Activated CD8-positive, alpha-beta memory T cell treated with anti-CD3 and anti-CD28 coated beads, Interleukin-2, amount 50 U/mL, for 48 hours (primary cell): ENCODE measurements at places on chromosomes 11 and 22.

GRCh38 chr11:122917311-122917710, 34.8 kb downstream of the JHY start:
- DNase-seq: no peak

DNA sequence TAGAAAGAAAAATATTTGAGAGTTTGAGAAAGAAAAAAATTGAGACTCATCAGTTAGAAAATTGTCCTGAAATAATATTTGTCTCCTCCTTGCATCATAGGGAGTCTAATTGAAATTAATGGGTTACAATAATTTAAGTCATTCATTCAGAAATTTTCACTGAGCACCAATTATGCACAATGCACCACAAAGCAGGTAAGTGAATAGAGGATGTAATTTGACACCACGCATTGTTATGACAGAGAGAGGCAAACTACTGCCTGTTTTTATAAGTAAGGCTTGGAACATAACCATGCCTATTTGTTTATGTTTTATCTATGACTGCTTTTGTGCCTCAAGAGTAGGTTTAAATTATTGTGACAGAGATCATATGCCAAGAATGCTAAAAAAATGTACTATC, 537.9 kb upstream of the FAT3 start:
- no peak for DNase-seq

DNA sequence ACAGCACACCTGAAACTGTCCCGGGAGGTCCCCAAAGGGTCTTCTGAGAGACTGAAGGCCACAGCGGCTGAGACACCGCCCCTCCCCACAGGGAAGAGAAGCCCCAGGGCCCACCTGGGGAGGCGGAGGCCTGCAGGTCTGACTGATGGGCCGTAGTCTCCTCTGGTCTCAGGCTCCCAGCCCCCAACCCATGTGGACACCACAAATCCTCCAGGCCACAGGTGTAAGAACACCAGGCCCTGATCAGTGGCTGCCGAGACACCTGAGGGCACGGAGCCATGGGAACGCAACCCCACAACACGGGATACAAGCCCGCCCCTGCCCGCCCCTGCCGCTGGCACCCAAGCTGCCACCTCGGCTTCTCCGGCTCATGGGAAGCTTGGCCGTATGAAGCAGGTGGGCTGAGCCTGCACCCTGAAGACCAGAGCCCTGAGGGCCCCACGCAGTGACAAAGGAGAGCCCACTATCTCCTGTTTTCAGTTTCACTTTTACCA, 46.3 kb downstream of the BRD1 start:
- DNase-seq: no peak

GRCh38 chr22:28442711-28443525, 236.7 kb downstream of the TTC28 start:
- DNase-seq: peak; percentile 52

GRCh38 chr22:36065775-36066544, 37.3 kb upstream of the RBFOX2 start:
- peak; percentile 92 for DNase-seq

DNA sequence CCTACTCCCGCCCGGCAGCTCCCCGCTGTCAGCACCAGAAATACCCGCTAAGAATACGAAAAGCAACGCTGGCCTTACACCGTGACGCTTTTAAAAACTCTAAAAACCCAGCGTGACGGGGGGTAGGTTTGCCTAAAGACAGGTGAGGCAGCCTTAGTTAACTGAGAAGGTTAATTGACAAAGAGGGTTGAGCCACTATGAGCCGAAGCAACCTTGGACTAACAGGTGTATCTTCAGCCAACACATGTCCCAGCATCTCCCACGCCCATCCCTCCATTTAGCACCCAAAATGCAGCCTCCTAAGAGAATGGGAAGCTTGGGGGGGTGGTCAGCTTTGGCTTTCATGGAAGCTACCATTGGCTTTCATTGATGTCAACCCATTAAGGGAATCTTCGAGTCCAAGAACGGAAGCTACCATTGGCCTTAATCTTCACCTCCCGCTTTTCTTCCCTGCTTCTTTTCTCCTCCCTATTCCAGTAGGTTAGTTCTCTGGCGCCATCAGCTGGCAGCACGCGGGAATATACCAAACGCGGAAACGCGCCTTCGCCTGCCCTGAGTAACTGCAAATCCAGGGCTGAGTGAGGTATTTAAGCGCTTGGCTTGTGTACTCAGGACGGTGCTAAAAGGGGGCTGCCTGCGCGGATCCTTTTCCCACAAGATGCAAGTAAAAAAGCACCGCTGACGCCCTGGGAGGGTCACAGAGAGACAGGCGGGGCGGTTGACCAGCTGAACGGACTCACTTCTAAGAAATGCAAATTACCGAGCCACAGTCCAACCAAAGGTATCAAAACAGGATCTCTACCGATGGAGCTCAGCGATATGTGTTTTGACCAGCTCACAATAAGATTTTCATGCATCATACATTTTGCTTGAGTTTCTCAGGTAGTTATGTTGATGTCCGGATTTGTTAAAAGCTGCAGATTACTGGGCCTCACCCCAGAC, 38.5 kb upstream of the GLYATL1 start:
- peak; percentile 76 for DNase-seq

DNA sequence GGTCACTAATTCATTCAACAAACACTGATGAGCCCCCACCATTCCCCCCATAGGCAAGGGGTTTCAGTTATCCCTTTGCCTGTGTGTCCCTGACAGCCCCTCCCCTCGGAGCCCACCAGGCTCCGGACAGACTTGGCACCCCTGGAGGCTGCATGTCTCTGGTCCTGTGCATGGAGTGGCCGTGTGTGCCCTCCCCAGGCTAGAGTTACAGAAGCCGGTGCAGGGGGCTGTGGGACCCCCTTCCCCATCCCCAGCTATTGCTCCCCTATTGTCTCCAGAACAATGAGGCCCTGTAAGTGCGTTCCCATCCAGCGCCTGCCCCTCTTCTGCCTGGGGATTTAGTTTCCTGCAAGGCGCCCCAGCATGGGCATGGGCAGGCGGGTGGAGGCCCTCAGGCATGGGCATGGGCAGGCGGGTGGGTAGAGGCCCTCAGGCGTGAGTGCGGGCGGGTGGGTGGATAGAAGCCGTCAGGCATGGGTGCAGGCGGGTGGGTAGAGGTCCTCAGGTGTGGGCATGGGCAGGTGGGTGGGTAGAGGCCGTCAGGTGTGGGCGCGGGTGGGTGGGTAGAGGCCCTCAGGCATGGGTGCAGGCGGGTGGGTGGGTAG, 1.5 kb downstream of the MUC2 start:
- DNase-seq: no peak

GRCh38 chr22:21568347-21569075, 997 bp downstream of the UBE2L3 start:
- DNase-seq: peak; percentile 66

GRCh38 chr11:132595711-132596134, 936.6 kb downstream of the OPCML start:
- DNase-seq: no peak

DNA sequence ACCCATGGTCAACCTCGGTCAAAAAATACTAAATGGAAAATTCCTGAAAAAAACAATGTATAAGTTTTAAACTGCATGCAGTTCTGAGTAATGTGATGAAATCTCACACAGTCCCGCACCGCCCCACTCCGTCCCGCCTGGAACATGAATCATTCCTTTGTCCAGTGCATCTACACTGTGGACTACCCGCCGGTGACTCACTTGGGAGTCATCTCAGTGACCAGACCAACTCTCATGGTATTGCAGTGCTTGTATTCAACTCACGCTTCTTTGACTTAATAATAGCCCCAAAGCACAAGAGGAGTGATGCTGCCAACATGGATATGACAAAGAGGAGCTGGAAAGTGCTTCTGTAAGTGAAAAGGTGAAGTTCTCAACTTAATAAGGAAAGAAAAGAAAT, 48.8 kb downstream of the ARHGAP32 start:
- DNase-seq: no peak

GRCh38 chr11:96324912-96325311, 18.1 kb downstream of the MAML2 start:
- no peak for DNase-seq

- no peak for DNase-seq
Observed at GRCh38 chr11:24225501-24225900, 271.4 kb upstream of the LUZP2 start.

DNA sequence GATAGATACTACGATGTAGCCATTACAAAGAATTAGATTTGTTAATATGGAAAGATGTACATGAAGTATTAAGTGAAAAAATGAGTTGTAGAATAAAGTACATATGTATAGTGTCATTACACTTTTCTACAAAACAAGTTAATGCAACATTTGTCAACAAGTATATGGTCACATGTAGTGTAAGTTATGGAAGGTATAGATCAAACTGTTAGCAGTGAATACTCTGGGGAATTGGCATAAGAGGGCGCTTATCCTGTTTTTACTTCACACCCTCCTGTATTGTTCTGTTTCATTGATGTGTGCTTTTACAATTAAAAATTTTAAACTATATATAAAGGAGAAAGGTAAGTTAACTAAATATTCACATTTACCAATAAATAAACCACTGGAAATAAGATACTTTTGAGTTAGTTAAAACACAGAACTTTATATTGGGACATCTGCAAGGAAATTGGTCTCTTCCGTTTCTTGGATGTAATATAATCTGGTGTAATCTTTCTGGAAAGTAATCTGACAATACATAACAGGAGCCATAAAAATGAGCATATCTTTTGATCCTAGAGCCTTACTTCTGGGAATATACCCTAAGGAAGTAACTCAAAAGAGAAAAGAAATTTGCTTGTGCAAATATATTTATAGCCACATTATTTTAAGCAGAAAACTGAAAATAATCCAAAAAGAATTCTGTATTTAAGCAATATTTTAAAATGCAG, 34.5 kb downstream of the CSTPP1 start:
- no peak for DNase-seq

DNA sequence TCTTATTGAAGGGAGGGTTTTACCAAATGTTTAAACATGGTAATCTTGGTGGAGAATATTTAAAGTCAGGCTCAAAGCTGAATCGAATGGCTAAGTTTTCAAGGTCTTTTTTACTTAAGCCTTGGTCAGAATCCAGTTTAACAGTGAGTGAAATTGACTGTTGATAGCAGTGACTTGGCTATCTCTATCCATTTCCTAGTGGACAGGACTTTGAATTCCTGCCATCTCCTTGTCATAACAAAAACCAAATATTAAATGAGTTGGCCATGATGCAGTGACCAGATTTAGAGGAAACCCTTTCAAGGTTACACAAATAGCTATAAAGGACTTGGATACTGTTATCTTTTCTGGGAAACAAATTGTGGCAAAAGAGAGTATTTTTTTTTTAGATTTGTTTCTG, 92.0 kb downstream of the JRKL start:
- DNase-seq: no peak

GRCh38 chr11:12835286-12835685, 161.1 kb downstream of the TEAD1 start:
- no peak for DNase-seq

- no peak for DNase-seq
Observed at GRCh38 chr22:24592058-24592850, 619 bp downstream of the LRRC75B start.

DNA sequence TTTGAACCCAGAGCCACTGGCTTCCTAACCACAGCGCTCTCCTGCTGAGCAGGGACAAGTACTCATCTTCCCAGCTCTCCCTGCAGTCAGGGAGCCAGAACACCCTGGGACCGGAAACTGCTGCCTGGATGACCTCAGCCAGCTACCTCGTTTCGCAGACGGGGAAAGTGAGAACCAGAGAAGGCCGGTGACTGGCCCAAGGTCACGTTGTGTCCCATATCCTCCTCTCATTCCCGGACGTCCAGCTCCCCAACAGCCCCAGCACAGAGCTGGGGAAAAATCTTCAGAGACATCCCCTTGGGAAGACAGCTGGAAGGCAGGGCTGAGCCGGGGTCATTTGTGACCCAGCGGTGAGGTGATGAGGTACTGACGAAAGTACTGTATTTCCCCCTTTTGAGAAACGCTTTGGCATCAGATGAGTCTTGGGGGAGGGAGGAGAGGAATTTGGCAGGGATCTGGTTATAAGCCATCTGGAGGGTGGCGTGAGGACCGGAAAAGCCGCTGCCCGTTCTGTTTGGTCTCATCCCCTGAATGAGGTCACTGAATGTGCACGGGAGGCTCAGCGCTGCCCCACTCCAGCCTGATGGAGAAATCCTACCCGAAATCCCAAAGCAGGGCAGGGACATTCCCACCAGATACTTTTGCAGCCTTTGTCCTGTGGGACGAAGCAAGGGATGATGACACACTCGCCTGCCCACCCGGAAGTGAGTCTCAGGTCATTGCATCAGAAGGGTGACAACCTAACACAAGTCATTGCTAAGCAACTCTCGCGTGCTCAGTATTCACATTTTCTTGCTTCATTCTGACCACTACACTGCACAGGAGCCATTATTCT, 41.1 kb downstream of the LIF start:
- no peak for DNase-seq

DNA sequence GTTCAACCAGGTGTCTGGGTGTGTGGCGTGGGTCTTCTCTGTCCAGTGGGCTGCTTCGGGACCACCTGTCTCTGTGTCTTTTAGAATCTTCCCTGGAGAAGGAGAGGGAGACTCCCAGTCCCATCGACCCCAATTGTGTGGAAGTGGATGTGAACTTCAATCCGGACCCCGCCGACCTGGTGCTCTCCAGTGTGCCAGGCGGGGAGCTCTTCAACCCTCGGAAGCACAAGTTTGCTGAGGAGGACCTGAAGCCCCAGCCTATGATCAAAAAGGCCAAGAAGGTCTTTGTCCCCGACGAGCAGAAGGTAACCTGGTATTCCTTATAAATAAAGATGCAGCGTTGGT, 12.2 kb downstream of the TEF start:
- DNase-seq: no peak

DNA sequence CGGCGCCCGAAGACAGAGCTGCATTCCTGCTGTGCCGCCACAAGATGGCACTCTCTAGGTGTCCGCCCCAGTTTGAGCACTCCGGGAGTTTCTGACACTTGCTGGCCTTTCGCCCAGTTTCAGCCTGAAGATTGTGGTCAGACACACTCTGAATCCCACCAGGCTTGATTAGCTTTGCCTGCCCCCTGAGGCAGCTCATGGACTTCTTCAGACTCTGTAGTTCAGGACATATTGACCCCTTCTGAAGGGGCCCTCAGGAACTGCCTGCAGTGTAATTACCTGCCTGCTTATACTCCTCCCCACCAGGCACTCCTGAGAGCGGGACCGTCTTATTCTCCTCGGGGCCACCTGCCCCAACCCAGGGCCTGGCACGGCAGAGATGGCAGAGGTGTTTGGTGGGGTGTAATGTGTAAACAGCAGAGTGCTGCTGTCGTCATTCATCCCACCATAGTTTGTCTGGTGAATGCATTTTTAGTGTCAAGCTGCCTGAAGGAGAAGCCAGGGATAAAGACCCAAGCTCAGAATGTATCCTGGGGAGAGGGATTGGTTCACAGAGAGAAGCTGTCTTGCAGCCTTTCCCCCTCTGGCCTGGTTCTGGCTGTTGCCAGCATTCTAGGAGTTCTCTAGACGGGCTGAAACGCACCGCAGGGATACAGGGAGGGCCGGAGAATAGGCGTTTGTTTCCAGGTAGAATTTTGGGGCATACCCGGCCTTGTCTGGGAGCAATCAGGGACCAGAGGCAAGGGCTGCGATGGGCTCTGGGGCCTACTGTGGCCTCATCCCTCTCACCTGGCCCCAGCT, 46.4 kb downstream of the EIF3F start:
- DNase-seq: peak; percentile 80

GRCh38 chr11:102118937-102119336, 8.7 kb downstream of the YAP1 start:
- no peak for DNase-seq
